ENCODE measurements at places on chromosomes 4 and X.

- DNase-seq, result no peak
These were observed 67.3 kb upstream of the TACR3 start for GRCh38 chr4:103787057-103787456.

DNA sequence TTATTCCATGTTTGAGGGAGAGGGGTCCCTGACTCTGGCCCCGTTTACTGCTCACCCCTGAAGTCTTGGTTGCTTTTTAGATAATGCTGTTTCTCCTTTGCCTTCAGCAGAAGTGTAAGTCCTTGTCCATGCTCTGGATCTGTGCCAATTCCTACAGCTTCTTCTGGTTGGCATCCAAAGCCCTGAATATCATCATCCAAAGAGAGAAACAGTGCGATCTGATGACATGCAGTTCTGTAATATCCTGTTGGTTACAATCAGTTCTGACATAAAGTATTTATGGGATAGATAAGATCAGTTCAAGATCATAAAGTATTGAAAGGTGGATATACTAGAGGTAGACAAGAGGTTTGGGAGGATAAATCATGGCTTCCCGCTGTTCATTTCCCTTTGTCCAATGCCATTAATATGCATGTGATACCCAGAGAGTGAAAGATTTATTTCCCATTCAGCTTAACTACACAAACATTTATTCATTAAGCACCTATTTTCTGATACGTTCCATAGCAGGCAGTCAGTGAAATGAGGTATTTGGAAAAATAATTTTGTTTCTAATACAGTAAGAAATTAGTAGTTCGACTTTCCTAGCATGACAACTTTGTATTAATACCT lies 53.2 kb upstream of the TMEM150C start:
- DNase-seq, result no peak

- no peak for DNase-seq
These were observed 640 bp downstream of the BANK1 start for GRCh38 chr4:101791182-101791558.

DNA sequence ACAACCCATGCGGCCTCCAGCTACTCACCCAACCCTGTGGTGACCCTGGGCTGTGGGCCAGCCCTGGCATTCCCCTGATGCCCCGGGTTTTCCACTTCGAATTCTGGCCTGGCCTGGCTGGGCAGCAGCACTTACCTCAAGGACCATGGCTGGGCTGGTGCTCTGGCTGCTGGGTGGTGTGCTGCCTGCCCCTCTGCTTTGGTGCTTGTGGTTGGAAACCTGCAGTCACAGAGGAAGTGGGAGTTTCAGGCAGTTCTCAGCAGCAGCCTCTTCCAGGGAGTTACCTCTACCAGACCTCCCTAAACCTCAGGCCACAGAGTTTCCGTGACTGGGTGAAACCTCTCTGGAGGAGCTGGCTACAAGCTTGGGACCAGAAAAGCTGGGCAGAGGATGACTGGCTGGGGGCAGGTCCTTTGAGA lies at the start of gene CXCR3:
TSS of gene CXCR3 (minus strand) at position 209 of the 419 bp plus-strand sequence. CDS start at position 147, 62 bp downstream.
- DNase-seq, result no peak

GRCh38 chr4:2261110-2261852 lies 628 bp downstream of the MXD4 start:
- DNase-seq, result no peak

Measured in esophagus squamous epithelium (tissue), 5 donors.